ENCODE measurements at places on chromosomes 3 and 15.

DNA sequence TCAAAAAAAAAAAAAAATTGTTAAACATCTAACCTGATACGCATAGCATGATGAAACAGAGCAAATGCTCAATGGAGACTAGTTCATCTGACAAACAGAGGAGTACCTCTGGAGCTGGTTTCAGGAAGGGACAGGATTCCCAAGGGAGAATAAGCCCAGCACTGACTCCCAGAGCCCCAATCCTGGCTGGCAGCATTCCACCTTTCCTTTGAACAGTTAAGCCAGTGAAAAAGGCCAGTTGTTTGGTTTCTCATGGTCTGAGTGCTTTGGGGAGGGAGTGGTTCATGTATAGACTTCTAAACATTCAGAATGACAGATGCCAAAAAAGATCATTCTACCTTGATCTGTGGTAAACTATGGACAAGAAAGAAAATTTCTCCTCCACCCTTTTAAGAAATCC lies 277.9 kb upstream of the RARB start:
- DNase-seq: no peak

DNA sequence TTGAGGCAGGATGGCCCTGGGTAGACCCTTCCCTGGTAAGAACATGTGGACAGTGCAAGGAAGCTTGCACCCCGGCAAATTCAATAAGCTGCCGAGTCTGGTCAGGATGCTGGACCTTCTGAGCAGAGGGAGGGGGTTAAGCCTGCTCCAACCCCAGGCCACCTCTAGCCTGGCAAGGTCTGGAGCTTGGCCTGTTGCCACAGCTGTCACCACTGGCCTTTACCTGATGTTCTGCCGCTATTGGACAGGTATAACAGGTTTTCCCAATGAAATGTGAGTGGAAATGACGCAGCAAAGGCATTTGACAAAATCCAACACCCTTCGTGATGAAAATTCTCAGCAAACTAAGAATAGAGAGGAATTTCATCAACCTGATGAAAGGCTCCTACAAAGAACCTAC lies 699 bp upstream of the MESP1 start:
- no peak for DNase-seq

GRCh38 chr3:146895026-146895749 lies 290.0 kb upstream of the PLSCR5 start:
- no peak for DNase-seq

GRCh38 chr3:73786998-73787397 lies 162.3 kb upstream of the PDZRN3 start:
- DNase-seq: no peak

DNA sequence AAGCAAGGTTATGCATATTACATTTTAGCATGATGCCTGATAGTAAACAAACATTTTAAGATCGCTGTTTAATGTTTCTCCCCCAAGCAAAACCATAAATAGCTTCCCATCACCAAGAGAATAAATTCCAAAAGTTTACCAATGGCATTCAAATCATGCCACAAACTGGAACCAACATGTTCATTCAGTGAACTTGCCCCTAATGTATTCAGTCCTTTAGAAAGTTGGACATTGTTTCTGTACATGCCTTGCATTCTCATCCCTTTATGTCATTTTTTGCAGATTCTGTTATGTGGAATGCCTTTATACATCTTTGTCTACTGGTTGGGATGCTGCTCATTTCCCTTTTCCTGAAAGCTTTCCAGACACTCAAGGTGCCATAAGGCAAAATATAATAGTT lies 105.5 kb downstream of the PYDC2 start:
- no peak for DNase-seq

GRCh38 chr3:120033596-120033995 lies 60.7 kb downstream of the GSK3B start:
- no peak for DNase-seq

DNA sequence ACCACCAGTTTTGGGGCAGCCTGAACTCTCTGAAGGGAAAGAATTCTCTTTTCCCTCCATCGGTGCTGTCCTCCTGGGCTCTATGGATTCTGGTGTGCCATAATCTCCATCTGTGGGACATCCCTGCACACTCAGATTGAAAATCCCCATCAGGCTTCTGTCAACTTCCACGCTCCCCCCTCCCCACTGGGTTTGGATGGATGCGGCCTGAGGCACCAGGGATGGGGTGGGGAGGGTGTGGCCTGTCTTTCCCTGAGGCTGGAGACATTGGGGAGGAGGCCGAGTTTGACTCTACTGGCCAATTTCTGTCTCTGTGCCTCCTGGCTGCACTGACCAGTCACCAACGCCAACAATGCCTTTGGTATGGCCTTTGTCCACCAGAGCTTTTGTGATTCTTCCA lies 16.3 kb upstream of the FBLN2 start:
- DNase-seq: no peak

DNA sequence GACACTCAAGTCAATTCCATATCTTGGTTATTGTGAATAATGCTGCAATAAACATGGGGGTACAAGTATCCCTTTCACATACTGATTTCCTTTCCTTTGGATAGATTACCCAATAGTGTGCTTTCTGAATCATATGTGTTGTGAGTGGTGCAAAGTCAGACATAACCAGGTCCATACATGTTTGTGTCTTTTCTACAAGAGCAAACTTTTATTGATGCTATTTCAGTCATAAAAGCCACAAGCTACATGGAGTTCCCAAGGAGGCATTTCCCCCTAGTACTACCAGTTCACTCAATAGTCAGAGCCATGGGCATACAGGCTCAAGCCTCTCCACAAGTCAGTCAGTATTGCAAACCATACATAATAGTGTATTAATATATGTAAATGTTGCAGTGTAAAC lies 10.1 kb downstream of the CEP63 start:
- DNase-seq: no peak

DNA sequence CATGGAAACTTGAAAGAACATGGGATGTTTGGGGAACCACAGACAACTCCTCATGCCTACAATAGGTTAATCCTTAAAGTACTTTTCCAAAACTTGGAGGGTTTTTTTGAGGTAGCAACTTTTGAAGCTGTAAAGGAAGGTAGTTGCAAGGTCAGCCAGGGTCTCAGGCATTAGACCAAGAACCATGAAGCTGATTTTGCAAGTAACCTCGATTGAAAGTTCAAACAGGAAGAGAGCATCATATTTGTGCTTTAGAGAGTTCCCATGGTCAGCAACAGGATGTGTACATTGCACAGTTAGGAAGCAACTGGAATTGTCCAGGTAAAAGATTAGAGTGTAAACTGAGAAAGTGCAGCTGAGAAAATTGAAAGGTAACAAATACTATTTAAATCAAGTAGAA lies 199.8 kb upstream of the NR2F2 start:
- no peak for DNase-seq

- no peak for DNase-seq
These were observed 56.4 kb downstream of the PLD1 start for GRCh38 chr3:171753665-171754408.

- DNase-seq: no peak
These were observed 38.4 kb upstream of the TERB2 start for GRCh38 chr15:44918136-44918535.

- DNase-seq: no peak
These were observed 61.1 kb downstream of the MLH1 start for GRCh38 chr3:37054370-37054769.

GRCh38 chr15:92606126-92606835 lies 49.3 kb downstream of the FAM174B start:
- no peak for DNase-seq

- DNase-seq: no peak
These were observed 2.0 kb upstream of the NFKBIZ start for GRCh38 chr3:101847328-101847727.

GRCh38 chr3:48639944-48640606 lies 4.8 kb upstream of the SLC26A6 start:
- no peak for DNase-seq

- DNase-seq: no peak
These were observed 296.1 kb downstream of the VPS13C start for GRCh38 chr15:61764141-61764540.

DNA sequence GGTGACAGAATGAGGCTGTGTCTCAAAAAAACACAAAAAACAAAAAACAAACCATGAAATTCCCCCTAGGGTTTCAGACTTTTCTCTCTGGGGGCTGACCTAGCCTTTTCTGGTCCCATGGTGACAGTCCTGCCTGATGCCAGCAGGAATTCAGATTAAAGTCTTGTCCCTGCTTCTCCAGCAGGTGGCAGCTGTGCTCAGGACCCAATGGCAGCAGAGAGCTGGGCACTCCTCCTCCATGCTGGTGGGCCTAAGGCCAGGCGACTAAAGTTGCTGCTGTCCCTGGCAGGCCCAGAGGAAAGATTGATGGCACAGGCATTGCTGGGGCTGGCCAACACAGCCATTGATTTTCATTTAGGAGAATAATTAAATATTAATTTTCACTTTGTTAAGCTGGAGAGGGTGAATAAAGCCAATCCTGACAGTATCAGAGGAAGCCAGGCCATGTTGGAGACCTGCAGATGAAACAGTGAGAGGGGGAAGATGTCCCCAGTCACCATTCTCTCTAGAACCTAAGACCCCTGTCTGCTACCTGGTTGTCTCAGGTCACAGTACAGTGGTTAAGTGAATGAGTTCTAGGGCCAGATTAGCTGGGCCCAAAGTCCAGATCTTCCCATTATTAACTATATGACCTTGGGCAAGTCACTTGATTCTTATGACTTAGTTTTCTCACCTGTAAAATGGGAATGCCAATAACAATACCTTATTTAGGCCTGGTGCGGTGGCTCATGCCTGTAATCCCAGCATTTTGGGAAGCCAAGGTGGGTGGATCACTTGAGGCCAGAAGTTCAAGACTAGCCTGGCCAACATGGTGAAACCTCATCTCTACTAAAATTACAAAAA lies 7.1 kb downstream of the CELF6 start:
- peak; percentile 50 for DNase-seq

DNA sequence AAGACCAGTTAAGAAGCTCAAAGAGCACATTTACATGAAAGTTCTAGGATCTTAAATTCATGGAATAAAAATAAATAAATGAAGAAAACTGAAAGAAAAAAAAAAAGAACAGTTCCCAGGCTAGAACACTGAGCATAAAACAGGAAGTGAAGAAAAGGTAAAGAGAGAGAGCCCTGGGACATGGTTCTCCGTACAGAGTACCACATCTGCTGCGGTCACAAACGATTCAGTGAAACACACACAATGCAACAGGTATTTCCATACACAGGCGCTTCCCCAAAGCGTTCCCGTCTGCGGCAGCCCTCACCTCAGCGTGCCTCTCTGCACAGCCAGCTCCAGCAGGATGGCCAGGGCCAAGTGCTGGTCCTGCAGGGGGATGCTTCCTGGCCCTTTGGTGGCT lies 49.4 kb downstream of the HERC2 start:
- no peak for DNase-seq
